ENCODE measurements at places on chromosomes 6 and 20.

- DNase-seq: no peak
Observed at GRCh38 chr20:50558483-50558925, 48.3 kb downstream of the PTPN1 start.

GRCh38 chr6:132669690-132670291, 10.8 kb upstream of the TAAR1 start:
- peak; percentile 9 for DNase-seq

DNA sequence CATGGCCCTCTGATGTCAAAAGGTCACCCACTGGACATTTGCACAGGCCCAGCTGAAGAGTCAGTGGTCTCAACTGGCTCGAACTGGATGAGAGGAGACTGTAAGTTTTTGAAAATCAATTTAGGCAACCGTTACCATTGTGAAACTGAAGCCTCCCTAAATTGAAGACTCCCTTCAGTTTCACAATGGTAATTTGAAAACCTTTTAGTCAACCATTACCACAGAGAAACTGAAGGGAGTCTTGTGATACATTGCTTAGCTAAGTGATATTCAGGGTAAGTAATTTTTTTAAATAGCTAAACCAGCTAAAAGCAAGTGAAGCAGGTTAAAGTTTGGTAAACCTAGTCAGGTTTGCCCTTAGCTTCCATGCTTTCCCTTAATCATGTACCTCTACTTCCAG, 197.3 kb upstream of the NT5E start:
- no peak for DNase-seq

DNA sequence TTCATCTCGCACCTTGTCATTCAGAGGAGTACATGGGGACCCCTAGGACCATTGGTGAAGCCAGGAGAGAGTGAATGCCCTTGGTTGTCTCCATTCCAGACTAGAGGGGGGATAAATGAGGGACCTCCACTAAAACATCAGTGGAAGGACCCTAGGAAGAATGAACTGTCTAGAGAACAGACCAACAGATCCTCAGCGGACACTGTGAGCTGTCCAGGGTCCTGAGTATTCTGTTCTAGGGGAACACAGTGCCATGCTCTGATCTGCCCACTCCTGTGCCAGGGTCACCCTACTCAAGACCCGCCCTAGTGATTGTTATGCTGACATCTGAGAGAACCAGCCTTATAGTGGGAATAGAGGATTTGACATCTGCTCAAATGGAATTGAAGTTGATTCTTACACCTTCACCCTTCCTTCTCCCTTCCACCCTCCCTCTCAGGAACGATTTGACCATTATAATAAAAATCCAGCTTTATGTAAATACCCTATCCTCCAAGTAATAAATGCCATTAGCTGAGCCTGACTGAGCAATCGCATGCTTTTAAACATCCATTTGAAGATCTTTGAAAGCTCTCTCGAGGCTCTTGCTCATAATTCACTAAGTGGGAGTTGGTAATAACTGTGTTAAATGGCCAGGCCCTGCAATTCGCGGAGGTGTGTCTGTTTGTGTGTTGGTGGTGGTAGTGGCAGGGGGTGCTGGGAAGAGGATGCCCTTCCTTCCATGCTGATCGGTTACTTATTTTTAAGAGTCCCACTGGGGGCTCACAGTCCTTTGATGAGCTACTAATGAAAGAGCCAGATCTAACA, 43.6 kb upstream of the SLC32A1 start:
- DNase-seq: no peak

GRCh38 chr20:4130404-4131189, 115.2 kb upstream of the RNF24 start:
- DNase-seq: no peak

DNA sequence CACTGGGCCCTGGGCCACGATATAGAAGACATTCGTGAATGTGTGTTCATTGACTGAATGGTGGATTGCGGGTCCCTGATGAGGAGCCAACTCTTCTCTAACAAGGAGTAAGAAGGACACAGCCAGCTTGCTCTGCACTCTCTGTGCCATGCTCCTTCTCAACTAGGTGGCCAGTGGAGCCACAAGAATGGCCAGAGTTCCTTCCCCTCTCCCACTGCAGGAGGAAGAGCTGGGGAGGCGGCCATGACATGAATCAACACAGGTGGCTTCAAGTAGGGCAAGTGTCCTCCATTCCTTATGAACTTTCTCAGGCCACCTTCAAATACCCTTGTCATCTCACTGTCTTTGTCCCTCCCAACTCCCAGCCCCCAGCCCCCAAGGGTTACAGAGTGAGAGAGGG, 305.7 kb downstream of the KIF16B start:
- no peak for DNase-seq

DNA sequence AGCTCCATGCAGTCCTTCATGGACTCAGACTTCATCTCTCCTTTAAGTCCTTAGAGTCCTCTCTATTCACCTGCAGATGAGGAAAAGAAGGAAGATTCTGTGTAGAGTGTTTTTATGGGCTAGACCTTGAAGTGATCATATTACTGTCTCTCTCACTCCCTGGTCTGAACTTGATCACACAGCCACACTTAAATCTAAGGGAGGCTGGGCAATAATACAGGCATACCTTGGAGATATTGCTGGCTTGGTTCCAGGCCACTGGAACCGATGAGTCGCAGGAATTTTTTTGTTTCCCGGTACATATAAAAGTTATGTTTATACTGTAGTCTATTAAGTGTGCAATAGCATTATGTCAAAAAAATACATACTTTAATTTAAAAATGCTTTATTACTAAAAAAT, 59.2 kb upstream of the FOXO3 start:
- DNase-seq: no peak

GRCh38 chr20:56890011-56890410, 260.9 kb downstream of the TFAP2C start:
- DNase-seq: no peak

DNA sequence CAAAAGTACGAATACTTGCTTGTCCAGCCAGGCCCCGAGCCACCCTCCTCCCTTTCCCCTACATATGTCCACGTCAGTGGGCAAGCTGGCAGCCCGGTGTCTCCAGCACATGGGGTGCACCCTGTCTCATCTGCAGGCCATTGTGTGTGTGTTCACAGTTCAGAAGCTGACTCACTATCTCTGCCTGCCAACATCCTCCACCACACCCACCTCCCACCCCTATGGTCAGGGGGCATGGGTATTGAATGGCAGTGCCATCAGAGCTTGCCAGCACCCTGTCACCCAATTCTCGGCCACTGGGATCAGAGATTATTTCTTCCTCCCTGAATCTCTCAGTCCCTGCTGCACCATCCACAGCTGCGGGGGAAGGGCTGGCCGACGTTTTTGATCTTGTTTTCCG, 195.7 kb downstream of the FARS2 start:
- DNase-seq: no peak

DNA sequence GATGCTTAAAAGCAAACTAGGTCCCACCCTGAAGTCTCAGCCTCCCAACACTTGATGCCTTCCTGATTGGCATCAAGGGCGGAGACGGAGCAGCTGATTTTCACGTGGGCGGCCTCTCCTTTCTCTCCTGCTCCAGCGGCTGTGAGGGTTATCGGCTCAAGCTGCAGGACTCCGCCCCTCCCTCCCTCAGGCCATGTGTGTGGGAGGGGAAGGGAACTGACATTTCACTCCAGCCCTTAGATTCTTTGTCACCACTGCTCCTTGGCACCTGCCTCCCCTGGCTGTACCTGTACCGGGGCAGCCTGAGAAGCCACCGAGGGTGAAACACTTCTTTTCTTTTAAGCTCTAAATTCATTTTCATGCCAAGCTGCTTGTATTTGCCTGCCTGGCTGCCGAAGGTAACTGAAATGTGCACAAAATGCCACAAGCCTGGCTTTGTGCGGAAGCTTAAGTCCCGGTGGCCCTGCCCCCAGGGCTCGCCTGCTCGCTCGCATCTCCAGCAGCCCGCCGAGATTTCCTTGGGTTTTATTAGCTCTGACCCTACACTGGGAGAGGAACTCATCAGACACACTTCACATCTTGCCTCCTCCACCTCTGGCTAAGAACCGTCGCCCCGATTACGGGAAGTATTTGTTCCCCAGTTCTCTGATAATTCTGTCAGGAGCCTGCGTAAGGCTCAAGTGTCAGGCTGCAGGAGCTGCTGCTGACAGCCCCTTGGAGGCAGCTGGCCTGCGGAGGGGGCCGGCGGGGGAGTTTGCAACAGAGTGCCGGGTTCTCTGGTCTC, 9.6 kb upstream of the CPNE5 start:
- no peak for DNase-seq

- DNase-seq: no peak
Observed at GRCh38 chr6:139152892-139153271, 18.0 kb downstream of the HECA start.

DNA sequence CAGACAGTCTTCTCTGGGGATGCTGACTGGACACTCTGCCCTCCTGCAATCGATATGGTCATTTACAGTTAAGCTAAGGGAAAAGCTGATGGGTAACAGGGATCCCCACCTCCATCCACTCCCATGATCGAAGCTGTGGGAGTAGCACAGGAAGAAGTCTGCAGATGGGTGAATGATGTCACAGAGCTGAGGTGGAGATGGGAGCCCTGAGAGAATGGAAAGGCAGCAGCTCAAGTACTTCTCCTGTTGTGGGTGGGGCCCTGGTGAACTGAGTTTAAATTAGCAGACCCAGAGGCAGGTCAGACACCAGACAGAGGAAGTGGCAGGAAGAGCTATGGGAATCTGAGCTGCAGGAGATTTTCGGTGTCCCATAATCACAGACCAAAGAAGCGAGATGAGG, 29.0 kb downstream of the HDGFL1 start:
- DNase-seq: no peak

DNA sequence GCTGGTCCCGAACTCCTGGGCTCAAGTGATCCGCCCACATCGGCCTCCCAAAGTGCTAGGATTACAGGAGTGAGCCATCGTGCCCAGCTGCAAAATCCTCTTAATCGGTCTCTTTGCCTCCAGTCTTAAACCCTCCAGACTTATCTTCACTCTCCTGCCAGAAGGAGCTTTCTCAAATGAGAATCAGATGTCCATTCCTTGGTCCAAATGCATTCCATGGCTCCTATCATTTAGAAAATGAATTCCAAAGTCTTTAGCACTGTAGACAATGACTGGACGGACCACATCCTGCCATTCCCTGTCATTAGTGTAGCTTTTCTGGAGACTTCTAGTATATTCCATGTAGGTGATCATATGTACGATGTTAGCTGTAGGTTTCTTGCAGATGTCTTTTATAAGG, 141.9 kb downstream of the ID4 start:
- no peak for DNase-seq

GRCh38 chr6:42407379-42407778, 44.3 kb downstream of the TRERF1 start:
- DNase-seq: no peak

DNA sequence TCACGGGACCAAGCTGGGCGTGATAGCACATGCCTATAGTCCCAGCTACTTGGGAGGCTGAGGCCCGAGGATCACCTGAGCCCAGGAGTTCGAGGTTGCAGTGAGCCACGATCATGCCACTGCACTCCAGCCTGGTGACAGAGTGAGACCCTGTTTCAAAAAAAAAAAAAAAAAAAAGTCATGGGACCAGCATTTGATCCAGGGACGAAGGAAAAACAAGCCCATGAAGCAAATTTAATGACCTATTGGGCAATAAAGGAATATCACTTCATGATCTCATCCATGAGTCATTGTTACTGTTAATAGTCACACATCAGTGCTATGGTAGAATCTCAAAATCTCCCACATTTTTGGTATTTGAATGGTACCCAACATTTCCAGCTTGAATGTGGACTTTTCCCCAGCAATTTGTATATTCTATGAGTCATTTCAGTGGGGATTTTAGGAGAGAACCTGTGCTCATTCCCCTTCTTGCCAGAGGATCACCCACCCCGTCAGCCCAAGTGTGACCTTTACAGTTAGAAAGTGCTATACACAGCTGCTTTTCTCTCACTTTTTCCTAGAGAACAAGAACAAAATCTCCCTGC, 8.5 kb upstream of the SOD2 start:
- no peak for DNase-seq

Data from DMS 273 treated with DMSO at 0.1 percent for 48 hours (cell line).